LHCN-M2 (cell line): ENCODE measurements at places on chromosomes 13 and 19. TPM values are rescaled to one million over a fixed set of nuclear protein-coding genes. Genes with fewer than 3 reads are reported as not detected.

- peak; percentile 100 for DNase-seq
These were observed 572.8 kb downstream of the PCDH9 start for GRCh38 chr13:66657165-66657881.

IGFL2 gene
- total RNA-seq, result not detected in 2 replicates

DNA sequence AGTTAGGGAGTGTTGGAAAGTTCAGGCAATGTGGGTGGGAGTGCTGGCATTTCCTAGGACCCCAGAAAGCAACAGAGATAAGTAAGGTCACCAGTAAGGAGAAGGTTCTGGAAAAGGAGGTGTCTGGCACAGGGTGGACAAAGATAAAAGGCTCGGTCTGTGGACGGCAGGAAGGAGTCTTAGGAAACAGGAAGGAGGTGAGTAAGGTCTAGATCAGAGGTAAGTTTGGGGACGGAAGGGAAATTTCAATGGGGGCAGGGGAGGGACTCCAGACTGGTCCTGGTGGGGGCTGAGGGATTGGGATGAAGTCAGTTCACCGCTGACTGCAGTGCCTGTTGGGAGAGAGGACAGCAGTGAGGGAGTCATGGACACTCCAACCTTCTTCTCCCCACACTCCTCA lies 7.8 kb upstream of the OPA3 start:
- DNase-seq, result no peak

DNA sequence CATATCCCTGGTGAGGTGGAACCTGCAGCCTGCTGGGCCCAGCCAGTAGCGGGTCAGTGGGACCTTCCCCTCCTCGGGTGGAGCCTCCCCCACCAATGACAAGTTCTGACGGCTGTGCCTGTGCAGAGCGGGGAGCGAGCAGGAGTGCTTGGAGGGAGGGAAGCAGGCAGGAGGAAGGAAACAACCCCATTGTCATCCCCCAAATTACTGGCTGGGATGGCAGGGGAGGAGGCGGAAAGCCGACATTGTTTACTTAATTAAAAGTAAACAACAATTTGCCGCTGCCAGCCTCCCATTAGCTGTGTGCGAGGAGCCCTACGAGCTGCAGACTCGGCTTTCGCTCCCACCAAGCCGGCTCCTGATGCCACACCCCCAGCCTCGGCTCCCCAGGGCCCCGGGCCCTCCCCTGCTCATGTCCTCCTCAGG lies 45.5 kb downstream of the LYL1 start:
- no peak for DNase-seq

AP1M2 gene
- not detected in 2 replicates for total RNA-seq

HSH2D gene
- not detected in 2 replicates for total RNA-seq

RGCC gene
- total RNA-seq, result 2.4 and 3.2 TPM in 2 replicates

DNA sequence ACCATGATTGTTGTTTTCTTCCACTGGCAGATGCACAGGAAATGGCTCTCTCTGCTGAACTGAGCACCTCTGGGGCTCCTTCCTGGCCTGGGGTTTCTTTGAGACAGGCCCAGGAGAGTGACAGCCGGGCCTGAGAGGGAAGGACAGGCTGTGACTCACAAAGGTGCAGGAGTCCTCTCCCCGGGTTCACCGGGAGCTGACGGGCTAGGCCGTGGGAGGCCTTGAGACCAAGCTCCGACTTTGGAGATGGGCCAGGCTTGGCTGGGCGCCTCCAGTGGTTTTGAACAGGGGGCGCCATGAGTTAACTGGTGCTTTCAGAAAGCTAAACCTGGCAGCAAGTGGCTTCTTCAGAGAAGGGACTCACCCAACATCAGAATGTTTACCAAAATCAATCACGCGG lies 143.4 kb downstream of the URI1 start:
- DNase-seq, result no peak

GRCh38 chr13:91115776-91116175 lies 231.7 kb upstream of the MIR17HG start:
- DNase-seq, result no peak

GRCh38 chr13:89324582-89324981 lies 1653.4 kb downstream of the SLITRK5 start:
- DNase-seq, result no peak

CACNG7 gene
- 0.13 and 0.23 TPM in 2 replicates for total RNA-seq

DNA sequence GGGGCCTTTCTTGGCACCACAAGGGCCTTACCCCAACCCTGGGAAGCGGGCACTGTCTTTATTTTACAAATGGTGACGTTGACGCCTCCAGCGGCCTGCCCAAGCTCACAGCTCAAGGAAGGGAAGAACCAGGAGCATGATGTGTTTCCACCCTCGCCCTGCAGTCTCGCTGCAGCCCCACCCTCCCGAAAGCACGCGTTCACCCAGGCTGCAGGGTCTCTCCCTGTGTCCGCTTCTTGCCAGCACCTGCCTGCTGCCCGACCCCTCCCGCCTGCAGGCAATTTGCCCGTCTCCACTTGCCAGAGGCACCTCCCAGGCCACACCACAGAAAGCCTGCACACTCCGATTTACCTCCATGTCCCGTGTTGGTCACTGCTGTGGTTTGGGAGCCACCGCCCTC lies 76.6 kb downstream of the SLC15A1 start:
- DNase-seq, result no peak
